ENCODE measurements at places on chromosomes 5 and 9. TPM values are rescaled to one million over a fixed set of nuclear protein-coding genes. Genes with fewer than 3 reads are reported as not detected.

The NDFIP1 gene
- 70.5 TPM for total RNA-seq

DNA sequence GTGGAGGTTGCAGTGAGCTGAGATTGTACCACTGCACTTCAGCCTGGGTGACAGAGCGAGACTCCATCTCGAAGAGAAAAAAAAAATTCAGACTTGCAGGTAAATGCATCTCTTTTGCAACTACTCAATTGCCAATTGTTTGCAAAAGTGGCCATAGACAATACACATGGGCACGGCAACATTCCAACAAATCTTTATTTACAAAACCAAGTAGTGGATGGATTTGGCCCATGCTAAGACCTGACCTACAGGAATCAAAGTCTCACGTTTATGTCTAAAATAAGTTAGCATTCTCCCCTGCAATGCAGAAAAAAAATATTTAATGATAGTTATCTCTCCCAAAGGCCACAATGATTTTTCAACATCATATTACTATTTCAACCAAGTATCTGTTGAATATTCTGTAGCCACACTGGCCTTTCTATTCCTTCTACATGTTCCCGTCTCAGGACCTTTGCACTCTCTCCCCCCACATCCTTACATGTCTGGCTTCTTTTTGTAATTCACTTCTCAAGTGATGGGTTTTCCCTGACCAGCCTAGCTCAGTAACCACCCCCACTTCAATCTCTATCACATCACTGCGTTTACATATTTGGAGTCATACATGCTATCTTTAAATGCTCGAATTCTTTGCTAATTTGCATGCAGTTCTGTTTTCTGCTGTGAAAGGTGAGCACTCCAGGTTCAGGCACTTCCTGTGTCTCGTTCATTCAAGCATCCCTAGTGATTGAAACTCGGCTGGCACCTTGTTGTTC lies 54.2 kb downstream of the FNBP1 start:
- DNase-seq = no peak

DNA sequence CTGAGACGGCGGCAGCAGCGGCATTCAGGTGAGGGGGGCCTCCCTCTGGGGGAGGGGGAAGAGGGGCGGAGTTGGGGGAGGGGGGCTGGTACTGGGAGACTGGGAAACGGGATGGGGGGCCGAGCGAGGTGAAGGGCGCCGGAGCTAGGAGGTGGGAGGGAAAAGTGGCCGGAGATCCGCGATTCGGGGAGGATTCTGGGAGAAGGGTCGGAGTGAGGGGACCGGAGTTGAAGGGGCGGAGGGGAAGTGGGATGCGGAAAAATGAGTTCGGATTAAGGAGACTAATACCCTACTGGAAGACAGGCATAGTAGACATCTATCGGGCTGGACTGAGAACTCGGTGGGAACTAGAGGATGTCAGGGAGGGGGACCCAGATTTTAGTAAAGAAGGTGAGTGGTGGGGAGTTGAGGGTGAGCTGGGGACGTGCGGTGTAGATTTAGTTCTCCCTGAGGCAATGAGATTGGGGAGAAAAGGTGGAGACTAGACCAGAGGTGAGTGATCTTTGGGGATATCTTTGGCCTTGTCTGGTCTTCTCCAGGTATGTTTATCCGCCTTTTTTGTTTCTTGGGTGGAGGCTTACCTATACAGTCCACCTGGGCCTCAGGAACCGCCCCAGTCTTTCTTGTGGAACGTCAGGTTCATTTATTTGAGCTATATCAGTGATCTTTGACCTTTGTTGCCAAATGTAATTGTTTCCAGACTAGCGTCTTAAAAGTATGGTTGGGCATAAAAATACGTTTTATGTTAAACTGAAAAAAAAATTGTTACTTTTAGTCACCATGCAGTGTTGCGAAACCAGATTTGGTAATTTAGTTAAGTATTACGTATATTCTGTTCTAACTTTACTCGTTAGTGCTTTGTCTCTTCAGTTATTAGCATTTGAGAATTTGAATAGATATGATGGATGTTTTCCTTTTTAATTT lies 632 bp downstream of the UBAP1 start:
- no peak for DNase-seq

- no peak for DNase-seq
These were observed 80.9 kb upstream of the TYRP1 start for GRCh38 chr9:12612211-12612770.

GRCh38 chr9:32551276-32552051 lies 663 bp upstream of the SMIM27 start:
- no peak for DNase-seq

DNA sequence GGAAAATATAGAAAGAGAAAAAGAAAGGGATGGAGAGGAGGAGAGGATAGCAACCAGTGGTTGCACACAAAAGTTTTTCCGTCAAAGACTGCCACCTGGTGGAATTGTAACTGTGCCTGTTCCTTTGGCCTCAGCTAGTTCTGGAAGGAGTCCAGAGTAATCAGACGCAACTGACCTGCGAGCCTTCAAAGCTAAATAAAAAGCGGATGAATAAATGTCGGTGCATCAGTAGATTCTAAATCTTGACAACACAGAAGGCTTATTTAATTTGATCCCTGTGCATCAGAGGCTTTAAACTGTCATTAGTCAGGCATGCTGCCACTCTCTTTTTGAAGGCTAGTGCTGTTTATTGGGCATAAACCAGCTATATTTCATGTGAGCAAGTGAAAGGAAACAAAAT lies 132.9 kb upstream of the ACO1 start:
- no peak for DNase-seq

DNA sequence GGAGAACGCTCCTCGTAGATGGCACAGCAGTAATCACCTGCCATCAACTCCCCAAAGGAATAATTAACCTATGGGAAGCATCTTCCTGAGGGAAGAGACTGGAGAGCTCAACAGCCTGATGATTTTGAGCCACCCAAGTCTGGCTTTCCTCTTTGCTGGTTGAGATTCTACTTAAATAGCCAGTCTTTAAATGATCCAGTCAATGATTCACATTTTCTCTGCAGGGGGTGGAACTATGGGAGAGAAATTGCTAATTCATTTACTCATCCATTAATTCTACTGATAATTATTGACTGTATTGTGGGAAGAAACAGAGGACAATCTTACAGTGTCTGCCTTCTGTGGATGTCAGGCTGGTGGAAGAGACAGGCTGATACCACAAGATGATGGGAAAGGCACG lies 355.0 kb upstream of the PANK3 start:
- DNase-seq = no peak
